H7 (cell line): ENCODE measurements at places on chromosomes 7 and 10.

- DNase-seq, result no peak
Measured at GRCh38 chr10:88120599-88121333, 257.3 kb downstream of the PTEN start.

DNA sequence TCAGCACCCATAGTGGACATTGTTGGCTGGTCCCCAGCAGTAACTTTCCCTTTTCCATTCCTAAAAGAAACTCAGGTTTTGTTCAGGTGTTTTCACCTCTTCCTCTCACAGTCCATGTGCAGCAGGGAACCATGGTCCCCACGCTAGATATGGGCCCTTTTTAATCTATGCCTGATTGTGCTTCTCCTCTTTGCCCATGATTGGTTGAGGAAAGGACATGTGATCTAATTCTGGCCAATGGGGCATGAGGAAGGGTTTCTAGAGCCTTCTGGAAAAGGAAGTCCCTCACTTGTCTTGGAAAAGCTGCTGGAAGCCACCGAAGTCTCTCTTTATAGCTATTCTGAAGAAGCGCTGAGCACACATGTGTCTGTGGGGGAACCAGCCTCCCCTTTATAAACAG lies 330.7 kb downstream of the ACTR3B start:
- DNase-seq, result no peak

GRCh38 chr10:44647877-44648542 lies 263.1 kb upstream of the CXCL12 start:
- no peak for DNase-seq

DNA sequence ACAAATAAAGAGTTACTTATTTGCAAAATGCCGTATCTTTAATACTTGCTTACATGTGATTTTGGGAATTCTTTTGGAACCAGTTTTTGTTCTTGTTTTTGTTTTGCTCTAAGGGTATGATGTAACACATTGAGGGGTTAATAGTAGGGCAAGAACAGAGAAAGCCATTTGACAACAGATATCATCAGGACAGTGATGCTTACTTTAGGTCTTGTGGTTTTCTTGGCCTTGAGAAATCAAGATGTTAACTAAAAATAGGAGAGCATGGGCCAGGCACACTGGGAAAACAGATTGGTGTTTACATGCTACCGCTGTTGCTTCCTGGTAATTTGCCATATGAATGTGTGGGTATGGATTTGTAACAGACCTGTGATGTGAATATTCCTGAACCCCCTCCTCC lies 3.7 kb downstream of the SAMD8 start:
- no peak for DNase-seq

DNA sequence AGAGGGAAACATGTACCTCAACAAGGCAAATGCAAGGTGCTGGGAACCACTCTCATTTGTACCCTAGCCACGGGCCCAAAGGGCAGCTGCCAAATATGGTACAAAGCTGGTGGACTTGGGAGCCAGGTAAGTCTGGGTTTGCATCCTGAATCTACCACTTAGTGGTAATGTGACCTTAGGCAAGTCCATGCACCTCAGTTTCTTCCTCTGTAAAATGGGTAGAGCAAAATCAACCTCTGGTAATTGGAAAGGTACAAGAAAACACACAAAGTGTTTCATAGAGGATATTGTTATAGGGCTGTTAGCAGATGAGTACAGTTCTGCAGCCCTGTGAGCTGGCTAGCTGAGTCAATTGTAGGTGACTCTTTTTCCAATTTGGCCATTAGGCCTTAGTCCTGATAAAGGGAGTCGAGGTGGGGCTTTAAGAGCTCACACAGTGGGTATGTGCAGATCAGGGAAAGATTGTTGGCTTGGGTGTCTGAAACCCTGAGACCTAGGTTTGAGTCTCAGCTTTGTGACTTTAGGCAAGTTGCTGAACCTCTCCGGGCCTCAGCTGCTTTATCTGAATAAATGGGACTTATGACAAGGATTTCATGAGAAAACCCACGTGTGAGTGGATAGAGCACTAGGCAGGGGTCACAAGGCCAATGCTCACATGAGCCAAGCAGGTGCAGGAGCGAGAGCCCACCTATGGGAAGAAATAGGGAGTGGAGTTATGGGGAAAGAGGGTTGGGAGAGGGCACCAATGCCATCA lies 121.3 kb upstream of the GDF10 start:
- no peak for DNase-seq
